CD4-positive, alpha-beta T cell treated with Interleukin-15 for 1 hour (primary cell): ENCODE measurements at places on chromosomes 13 and 19.

- no peak for DNase-seq
Observed at GRCh38 chr13:23321535-23322241, 111.8 kb downstream of the SACS start.

GRCh38 chr19:8245869-8246835 lies 37.0 kb downstream of the CERS4 start:
- DNase-seq: no peak

DNA sequence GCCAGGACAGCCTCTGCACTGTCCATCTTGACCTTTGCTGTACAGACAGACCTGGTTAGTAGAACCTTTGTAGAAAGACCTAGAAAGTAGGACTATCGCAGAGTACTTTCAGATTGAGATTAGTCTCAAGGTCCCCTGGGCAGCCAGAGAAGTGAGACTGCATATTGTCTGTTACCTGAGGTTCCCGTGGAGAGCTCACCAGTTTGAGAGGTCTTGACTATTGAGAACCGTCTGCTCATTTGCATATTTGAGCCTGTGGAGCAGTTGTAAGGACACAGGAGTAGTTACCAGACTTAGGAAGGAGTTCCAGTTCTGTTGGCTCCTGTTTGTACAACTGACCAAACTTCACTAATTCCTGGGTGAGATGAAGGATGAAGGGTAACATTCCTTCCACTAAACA lies 66.2 kb downstream of the SPATA13 start:
- no peak for DNase-seq

GRCh38 chr13:31063772-31064171 lies 97.9 kb downstream of the HSPH1 start:
- DNase-seq: no peak

DNA sequence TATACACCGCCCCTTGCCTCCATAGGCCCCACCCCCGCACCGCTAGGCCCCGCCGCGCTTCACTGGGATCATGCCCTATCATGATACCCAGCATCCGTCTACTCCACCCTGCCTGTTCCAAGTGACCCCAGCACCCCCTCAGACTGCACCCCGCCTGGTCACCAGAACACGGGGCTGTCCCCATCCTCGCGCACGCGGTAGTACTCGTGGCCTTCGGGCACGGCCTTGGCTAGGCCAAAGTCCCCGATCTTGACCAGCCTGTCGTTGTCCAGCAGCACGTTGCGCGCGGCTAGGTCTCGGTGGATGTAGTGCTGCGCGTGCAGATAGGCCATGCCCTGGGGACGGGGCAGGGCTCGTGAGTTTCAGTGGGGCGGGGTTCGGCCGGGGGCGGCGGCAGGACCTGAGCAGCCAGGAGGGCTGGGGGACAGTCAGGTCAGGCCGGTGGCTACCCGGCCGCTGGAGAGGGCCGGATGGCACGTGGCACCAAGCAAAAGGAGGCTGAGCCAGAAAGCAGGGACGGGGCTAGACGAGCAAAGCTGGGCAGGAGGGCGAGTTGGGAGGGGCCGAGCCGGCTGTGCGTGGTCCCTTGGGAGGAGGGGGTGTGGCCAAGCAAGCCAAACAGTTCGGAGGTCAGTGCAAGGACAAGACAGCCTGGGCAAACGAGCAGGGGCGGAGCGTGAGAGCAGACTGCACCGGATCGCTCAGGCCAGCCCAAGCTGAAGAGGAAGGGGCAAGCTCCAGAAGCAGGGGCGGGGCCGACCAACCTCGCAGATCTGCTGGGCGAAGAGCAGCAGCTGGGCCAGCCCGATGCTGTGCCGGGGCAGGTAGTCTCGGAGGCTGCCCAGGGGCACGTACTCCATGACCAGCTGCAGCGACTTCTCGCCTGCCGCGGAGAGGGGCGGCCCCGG lies 13.6 kb upstream of the ICAM3 start:
- DNase-seq: no peak

DNA sequence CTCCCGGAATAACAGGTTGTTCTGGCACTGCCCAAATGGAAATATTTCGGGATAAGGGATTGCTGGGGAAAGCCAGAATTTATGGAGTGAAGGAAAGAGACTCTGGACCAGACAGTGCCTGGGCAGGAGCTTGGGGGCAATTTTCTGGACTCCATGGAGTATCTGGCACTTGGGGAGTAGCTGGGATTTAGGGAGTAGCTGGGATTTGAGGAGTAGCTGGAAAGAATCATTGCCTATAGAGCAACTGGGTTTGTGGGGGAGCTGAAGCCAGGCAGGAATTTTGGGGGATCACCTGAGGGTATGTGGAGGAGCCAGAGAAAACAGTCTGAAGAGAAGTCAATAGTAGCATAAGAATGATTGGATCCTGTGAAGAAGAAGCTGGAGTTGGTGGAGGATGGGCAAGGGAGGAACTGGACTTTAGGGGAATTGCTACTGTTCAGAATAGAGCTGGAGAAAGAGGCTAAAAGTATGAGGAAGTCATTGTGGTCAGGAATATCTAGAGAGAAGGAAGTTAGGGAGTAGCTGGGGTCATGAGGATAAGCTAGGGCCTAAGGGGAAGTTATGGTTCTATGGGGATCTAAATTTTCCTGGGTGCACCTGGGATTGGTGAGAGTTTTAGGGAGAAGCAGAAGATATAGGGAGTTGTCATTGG lies 14.8 kb downstream of the FSD1 start:
- no peak for DNase-seq

DNA sequence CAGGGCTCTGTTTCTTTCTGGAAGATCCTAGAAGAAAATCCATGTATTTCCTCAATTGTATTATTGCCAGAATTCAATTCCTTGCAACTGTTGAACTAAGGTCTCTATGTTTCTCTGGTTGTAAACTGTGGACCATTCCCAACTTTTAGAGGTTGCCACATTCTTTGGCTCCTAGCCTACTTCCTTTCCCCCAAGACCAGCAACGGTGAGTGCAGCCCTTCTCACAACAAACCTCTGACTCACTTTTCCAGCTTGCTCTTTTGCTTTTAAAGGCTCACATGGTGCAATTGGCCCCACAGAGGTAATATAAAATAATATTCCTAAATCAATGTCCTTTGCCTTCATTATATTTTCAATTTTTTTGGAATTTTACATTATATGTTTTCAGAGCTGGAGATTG lies 371.3 kb downstream of the SLITRK5 start:
- DNase-seq: no peak

DNA sequence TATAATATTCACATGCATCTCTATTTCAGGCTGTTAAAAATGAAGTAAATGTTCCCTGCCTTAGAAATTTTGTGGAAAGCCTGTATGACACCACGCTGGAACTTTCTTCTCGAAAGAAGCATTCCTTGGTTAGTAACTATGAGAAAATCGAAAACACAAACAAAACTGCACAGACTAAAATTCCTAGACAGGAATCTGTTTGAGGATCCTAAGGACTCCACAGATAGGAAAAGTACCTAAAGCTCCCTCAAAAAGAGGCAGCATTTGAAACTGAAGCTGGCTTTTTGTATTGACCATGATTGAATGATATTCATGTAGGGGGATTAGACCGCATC lies 103.4 kb downstream of the FRY start:
- DNase-seq: no peak

DNA sequence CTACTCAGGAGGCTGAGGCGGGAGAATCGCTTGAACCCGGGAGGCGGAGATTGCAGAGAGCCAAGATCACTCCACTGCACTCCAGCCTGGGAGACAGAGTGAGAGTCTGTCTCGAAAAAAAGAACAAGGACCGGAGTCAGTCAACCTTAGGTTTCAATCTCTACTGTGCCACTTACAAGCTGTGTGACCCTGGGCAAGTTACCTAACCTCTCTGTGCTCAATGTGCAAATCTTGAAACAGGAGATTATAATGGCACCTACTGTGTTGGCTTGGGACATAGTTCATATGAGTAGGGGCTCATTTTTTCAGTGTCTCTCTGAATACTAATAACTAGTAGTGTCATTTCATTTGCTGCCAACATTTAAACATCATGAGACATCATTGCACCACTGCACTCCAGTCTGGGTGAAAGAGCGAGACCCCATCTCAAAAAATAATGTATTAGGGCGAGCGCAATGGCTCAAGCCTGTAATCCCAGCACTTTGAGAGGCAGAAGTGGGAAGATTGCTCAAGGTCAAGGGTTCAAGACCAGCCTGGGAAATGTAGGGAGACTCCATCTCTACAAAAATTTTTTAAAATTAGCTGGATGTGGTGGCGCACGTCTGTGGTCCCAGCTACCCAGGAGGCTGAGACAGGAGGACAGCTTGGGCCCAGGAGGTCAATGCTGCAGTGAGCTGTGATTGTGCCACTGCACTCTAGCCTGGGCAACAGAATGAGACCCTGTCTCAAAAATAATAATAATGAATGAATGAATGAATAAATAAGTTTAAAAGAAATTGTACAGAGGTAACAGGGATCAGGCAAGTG lies 5.5 kb downstream of the C3 start:
- no peak for DNase-seq

GRCh38 chr13:102901615-102902305 lies 55.9 kb downstream of the ERCC5 start:
- no peak for DNase-seq

DNA sequence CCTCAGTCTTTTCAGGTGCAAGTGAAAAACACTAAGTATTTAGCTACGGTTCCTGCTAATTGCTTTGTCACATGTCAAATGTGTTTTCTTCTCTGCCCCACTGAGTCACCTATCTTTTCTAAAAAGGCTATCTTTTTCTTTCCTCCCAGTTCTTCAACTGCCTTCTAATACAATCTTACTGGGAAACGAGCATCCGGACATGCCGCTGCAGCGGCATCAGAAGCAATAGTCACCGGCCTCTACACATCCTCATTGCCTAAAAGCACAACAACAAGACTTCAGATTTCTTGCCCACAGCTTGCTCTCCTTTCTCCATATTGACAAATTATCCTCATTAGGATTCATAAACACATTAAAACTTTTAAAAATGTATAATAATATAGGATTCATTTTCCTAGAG lies 1.2 kb downstream of the PCDH9 start:
- no peak for DNase-seq

DNA sequence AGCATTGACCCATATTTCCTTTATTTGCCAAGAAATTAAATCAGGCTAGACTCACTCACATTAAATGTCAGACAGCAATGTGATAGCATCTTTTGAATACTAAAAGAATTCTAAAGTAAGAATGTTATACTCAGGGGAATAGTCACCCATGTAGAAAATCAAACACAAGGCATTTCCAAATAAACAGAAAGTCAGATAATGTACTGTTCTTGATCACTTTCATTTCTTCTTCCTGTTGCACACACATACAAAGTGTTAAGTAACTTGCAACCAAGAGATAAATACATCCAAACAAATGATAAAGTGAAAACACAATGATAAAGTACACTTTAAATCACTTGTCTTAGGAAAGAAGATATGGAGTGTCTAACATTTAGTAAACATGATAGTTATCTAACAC lies 1366.6 kb upstream of the MIR17HG start:
- no peak for DNase-seq

GRCh38 chr13:39655041-39655568 lies 357 bp upstream of the COG6 start:
- no peak for DNase-seq

DNA sequence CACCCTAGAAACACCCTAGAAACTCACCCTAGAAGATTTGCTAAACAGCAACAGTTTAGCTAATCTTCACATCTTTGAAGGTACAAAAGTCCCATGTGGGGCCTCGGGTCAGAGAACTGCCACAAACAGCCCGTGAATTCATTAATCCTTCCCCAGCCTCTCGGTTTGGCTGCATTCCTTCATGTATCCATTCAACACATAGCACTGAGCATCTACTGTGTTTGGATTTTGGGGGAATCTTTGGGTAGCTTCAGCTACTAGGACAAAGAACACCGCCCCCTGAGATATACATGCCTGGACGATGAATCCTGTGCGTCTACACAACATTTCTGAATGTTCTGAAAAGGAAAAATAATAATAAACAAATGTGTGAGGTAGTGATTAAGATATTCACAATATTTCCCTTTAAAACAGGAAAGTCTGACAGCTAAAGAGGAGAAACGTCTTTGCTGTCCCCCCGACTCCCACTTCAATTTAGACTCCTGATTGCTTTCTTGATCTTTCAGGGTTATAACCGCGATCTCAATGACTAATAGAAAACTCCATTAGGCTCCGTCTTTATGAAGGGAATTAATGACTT lies 63.5 kb downstream of the ALOX5AP start:
- DNase-seq: no peak

DNA sequence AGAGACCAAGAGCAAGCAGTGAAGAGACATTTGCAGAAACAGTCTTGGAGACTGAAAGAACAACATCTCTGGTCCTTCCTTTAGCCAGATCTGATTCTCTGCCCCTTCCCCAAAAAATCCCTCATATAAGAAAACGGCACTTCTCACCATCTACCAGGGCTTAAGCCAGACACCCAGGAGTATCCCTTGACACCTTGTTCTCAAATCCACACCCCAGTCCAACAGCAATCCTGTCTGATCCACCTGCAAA lies 1.7 kb upstream of the PLEKHG2 start:
- DNase-seq: no peak

- DNase-seq: no peak
Observed at GRCh38 chr13:60229708-60230272, 66.1 kb upstream of the DIAPH3 start.

DNA sequence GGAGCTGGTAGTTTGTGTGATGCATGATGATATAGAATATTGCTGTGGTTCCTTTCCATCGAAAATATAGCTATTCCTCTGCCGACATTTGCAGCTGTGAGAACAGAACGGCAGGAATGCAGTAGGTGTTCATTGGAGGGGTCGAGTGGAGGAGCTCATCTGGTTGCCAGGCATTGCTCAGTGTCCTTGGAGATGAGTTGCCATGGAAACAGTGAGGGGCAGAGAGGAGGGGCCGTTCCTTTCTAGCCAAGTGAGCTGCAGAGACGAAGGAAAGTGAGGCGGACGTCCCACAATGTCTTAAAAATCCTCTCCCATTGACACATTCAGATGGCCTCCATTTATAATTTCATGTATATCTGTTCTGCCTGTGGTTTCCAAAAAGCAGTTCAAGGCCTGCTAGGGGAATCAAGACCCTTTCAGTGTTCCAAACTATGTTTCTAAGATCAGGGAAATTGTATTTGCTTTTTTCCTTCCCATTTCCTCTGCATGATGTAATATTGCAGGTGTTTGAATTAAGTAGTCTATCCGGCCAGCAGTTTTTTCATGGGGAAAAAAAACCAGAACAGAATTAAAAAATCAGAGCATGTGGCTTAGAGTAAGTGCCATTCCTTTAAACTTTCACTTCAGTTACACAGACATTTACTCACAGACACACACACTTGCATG lies 41.2 kb upstream of the ZNF835 start:
- DNase-seq: no peak

GRCh38 chr13:22017226-22017625 lies 346.4 kb downstream of the FGF9 start:
- no peak for DNase-seq

- no peak for DNase-seq
Observed at GRCh38 chr19:1361601-1362386, 21.9 kb upstream of the NDUFS7 start.

DNA sequence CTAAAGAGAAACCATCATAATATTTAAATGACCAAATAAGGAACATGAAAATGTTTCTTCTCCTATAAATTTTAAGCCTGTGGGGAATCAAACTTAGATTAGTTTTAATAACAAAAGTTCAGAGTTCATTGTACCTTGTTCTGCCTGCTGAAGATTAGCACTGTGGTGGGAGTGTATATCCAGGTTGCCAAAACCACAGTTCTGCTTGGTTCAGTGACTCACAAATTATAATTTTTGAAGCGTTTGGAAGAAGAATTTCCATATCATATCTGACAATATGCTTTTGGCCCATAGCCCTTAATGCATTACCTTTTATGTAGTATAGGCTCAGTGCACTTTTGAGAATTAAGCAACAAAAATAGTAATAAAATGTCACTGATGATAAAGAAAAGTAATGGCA lies 545.2 kb downstream of the GPC6 start:
- DNase-seq: no peak

GRCh38 chr19:16113727-16114126 lies 2.0 kb downstream of the RAB8A start:
- no peak for DNase-seq
